ENCODE measurements at places on chromosomes 2 and 18.

DNA sequence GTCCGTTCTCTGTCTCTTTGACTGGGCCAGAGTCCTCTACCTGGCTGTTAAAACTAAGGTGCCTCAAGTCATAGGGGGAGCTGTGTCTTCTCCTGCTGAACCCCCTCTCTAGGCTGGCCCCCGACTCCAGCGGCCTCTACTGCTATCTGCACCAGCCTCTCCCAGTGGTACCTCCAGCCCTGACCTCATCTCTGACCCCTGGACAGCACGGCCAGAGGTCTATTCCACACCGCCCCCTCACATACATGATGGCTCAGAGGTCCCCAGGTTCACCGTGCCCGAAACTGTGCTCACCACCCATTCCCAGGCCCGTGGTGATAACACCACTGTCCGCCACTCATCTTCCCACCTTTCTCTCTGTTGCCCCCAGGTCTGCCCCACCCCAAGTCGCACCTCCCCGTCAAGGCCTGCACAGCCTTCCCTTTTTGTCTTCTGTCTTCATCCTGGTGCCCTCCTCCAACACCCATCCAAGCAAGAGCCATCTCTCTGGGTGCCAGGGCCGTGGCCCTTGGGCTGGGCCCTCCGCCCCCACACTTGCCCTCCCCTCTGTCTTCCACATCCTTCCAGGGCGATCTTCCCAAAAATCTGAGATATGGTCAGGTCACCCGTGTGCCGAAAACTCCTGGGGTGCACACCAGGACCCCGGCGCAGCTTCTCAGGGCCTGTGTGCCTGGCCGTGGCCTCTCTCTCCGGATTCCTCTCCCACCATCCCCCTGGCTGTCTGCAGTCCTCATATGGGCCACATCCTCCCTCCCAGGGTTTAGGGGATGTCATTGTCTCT, 134.4 kb upstream of the ID2 start:
- DNase-seq = no peak

DNA sequence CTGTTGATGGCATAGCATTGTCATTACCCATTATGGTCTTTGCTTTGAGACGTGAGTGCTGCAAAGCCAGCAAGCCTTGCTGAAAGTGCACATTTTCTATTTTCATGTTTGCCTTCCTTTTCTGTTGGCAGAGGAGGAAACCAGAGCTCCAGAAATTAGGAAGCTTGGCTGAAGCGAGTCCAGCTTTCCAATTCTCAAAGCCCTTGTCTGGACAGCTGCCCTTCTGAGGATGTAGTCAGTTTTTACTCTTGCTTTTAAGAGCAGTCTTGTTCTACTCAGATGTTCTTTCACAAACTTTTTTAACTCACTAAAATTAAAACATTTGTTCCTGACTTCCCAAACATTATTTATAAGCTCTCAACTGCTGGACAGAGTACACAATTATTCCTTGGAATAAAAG, 93.8 kb downstream of the ICOS start:
- no peak for DNase-seq

DNA sequence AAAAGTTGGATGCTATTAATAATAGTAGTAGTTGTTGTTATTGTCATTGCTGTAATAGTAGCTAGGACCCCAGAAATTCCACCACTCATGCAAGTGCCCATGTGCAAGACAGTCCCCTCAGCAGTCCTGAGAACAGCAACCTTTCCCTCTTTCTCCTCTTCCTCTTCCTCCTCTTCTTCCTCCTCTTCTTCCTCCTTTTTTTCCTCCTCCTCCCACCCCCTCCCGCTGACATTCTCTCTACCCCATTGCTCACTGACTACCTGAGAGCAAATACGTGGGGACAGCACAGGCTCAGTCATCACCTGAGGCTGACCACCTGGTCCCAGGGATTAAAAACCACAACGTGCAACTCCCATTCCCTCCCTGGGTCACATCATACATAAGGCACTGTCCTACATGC, 41.8 kb downstream of the SMAD7 start:
- DNase-seq = no peak

GRCh38 chr18:4987452-4988405, 209.3 kb downstream of the AKAIN1 start:
- DNase-seq = no peak

DNA sequence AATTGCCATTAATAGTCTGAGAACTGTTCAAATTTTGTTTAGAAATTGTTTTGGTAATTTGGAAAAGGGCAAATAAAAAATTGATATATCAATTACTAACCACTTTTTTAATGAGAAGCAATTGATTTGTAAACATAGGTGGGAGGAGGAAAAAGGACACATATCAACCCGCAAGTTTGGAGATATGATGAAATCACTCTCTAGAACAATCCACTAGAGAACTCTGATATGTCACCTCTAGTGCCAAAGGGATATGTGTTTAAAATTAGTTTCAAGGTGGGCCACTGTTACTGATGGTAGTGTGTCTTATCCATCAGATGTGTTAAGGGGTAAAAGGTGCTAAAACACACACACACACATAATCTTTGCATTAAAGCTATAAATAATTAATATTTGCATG, 16.6 kb downstream of the IFIH1 start:
- no peak for DNase-seq

GRCh38 chr2:46967990-46968647, 52.5 kb upstream of the MCFD2 start:
- no peak for DNase-seq

GRCh38 chr2:191478799-191479679, 198.9 kb upstream of the NABP1 start:
- no peak for DNase-seq

DNA sequence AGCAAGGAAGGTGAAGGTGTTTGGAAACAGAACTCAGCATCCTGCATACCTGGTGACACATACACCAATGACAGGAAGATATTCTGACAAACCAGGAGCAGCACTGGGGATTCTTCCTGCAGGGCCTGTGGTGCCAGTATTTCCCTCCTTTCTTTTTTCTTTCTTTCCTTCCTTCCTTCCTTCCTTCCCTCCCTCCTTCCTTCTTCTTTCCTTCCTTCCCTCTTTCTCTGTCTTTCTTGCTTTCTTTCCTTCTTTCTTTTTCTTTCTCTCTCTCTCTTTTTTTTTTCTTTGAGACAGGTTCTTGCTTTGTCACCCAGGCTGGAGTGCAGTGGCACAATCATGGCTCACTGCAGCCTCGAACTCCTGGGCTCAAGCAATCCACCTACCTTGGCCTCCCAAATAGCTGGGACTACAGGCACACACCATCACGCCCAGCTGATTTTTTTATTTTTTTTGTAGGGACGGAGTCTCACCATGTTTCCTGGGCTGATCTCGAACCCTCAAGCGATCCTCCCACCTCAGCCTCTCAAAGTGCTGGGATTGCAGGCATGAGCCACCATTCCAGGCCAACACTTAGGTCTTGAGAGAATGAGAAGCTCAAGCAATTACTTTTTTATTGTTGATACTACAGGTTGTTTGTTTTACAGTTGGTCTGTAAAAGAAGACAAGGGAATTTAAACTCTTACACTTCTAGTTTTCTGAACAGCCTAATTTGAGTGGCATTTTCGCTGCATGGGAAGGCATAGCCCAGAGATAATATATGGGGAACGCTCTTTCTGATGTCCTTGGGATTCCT, 54.7 kb upstream of the GATA6 start:
- no peak for DNase-seq

- no peak for DNase-seq
Measured at GRCh38 chr18:72206814-72207213, 337.3 kb downstream of the CBLN2 start.

GRCh38 chr2:224055101-224055500, 16.0 kb upstream of the SERPINE2 start:
- DNase-seq = no peak

- no peak for DNase-seq
Measured at GRCh38 chr2:2879071-2879470, 498.5 kb downstream of the EIPR1 start.

GRCh38 chr2:207970826-207971180, 54.5 kb downstream of the PLEKHM3 start:
- DNase-seq = no peak

DNA sequence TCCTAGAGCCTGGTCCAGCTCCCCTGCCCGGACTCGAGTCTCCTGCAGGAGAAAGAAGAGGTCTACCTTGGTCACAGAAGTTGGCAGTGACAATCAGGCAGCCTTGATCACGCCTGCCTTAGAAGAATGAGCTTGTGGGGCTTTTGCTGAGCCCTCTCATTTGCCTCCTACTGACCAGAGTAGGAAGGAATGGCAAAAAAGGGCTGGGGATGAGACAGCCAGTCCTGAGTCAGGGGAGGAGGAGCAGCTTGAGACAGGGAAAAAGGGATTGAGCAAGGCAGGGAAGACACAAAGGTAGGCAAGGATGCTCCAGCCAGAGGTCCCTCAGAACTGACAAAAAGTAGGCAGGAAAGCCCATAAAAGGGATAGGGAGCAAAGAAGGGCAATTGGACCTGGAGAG, 6.0 kb downstream of the WDR54 start:
- DNase-seq = no peak

DNA sequence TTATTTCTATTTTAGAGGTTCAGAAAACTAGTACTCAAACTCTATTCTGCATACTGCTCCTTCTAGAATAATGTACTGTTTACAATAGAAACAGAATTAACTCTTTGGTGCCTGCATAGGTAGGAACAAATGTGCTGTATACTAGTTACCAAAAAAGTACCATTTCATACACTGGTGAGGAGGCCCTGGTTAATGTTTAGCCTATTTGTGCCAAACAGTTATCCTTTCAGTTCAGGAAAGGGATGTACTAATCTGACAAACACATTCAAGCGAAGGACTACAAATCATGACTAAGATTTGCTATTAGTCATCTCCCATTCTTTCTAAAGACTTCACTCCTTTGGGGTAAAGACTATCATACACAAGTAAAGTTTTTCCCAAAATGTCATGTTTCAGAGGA, 47.4 kb downstream of the EXOC6B start:
- no peak for DNase-seq

GRCh38 chr2:137348301-137348700, 583.0 kb downstream of the THSD7B start:
- no peak for DNase-seq

GRCh38 chr2:55338268-55338667, 69.2 kb upstream of the MTIF2 start:
- DNase-seq = no peak

- DNase-seq = no peak
Measured at GRCh38 chr2:162254236-162254871, 11.1 kb upstream of the FAP start.

GRCh38 chr2:219441451-219442255, 7.0 kb downstream of the SPEG start:
- DNase-seq = no peak

- DNase-seq = no peak
Measured at GRCh38 chr2:152387041-152387440, 52.1 kb downstream of the FMNL2 start.
